Stimulated activated CD8-positive, alpha-beta memory T cell treated with anti-CD3 and anti-CD28 coated beads, Interleukin-7, amount 100 ng/mL, for 1 hour (primary cell): ENCODE measurements at places on chromosomes 6 and 20.

GRCh38 chr6:148891405-148891783, 144.6 kb downstream of the UST start:
- no peak for DNase-seq

- DNase-seq: no peak
Observed at GRCh38 chr6:168837254-168838036, 396.5 kb downstream of the SMOC2 start.

- no peak for DNase-seq
Observed at GRCh38 chr6:83218646-83219045, 25.5 kb downstream of the RWDD2A start.

GRCh38 chr6:121321282-121321681, 13.0 kb downstream of the TBC1D32 start:
- no peak for DNase-seq

GRCh38 chr6:151247490-151247889, 7.7 kb downstream of the AKAP12 start:
- no peak for DNase-seq

DNA sequence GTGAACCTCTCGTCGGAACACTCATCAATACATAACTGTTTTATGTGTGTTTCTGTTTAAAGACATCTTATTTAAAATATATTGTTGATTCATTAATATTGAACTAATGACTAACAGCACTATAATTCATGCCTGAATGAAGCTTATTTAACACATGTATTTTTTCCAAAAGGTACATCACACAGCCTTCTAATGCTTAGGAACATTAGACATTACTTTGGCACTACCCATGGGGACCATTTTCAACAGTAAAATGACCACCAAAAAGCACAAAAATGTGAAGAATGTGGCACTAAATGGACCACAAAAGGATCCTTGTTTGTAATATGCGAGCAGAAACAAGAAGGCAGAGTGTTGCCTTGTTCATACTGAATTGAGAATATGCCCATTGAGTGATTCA, 109.2 kb downstream of the CEP57L1 start:
- DNase-seq: no peak

DNA sequence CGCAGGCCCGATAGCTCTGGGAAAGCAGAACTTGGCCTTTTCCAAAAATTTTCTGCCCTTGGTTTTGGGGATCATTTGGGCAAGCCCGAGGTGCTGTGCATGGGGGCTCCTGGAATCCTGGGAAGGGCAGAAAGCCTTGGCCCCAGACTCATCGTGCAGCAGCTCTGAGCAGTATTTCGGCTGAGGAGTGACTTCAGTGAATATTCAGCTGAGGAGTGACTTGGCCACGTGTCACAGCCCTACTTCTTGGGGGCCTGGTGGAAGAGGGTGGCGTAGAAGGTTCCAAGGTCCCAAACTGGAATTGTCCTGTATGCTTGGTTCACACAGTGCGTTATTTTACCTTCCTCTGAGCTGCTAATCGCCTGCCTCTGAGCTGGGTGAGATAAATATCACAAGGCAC, 1.1 kb upstream of the BMP2 start:
- DNase-seq: no peak

- DNase-seq: no peak
Observed at GRCh38 chr20:9616455-9616805, 102.0 kb downstream of the LAMP5 start.

DNA sequence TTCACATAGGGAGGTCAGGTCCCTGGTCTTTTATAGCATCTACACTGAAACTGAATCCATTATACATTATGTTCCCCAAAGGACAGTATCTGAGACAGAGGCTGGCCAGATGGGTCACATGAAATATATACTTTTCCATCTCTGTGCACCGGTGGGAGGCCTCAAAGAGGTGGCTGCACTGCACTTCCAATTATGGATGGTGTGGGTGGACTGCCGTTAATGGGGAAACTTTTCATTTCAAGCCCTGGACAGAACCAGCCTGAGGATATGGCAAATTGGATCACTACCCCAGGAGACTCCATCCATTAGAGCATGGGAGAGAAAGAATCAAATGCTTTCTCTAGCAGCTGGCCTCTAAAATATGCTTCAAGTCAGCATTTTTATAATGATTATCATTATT, 280.5 kb upstream of the OPRM1 start:
- no peak for DNase-seq

DNA sequence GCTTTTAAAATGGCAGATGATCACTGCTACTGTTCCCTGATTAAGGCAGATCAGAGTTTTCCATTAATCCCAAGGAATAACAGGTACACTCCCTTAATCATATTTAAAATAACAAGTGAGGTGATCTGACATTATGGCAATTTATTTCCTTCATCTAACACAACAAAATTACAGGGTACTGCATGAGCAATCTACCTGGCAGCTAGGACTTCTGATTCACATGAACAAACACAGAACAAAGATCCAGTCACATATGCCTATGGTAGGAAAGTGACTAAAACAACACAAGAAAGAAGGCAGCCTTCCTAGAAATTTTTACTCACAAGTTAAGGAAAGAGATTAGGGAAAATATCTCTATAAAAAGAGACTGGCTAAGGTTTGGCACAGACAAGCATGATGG, 33.2 kb downstream of the MAP7 start:
- DNase-seq: no peak

GRCh38 chr6:24662236-24662635, 4.5 kb downstream of the TDP2 start:
- no peak for DNase-seq

GRCh38 chr6:100228437-100228833, 234.4 kb upstream of the MCHR2 start:
- no peak for DNase-seq

DNA sequence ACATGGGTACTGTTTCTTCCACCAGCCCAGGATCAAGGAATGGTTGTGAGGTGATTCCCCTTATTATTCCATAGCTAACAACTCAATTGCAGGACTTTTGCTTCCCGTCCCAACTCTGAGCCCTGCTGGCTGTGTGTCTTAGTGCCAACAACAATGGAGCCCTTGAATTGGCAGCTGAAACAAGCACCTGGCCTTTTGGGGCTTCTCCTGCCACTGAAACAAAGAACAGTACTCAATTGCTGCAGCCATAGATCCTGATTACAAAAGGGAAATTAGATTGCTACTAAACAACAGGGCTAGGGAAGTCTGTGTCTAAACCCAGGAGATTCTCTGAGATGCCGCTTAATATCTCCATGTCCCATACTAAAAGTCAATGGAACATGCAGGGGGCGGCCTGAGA, 61.3 kb upstream of the CARMIL1 start:
- no peak for DNase-seq

DNA sequence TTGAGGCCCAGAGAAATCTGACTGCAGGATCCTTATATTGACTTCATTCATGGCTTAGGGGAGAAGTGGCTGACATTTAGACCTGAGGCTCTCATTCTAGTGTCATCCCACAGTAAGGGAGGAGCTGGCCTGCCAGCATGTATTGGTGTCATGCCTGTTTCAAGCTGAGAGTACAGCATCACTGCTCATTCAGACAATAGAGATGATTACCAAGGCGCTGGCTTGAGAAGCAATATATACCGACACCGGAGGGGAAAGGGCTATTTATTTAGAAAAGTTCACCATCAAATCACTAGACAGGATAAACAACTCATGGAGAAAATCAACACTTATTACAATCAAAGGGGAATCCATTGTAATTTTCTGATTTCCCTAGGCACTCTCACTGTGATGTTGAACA, 84.4 kb upstream of the HDAC2 start:
- no peak for DNase-seq

- no peak for DNase-seq
Observed at GRCh38 chr6:35173044-35173426, 31.9 kb upstream of the TCP11 start.

GRCh38 chr6:35214869-35215664, 1.3 kb downstream of the SCUBE3 start:
- no peak for DNase-seq

- no peak for DNase-seq
Observed at GRCh38 chr20:3887876-3888620, 1.1 kb upstream of the PANK2 start.

DNA sequence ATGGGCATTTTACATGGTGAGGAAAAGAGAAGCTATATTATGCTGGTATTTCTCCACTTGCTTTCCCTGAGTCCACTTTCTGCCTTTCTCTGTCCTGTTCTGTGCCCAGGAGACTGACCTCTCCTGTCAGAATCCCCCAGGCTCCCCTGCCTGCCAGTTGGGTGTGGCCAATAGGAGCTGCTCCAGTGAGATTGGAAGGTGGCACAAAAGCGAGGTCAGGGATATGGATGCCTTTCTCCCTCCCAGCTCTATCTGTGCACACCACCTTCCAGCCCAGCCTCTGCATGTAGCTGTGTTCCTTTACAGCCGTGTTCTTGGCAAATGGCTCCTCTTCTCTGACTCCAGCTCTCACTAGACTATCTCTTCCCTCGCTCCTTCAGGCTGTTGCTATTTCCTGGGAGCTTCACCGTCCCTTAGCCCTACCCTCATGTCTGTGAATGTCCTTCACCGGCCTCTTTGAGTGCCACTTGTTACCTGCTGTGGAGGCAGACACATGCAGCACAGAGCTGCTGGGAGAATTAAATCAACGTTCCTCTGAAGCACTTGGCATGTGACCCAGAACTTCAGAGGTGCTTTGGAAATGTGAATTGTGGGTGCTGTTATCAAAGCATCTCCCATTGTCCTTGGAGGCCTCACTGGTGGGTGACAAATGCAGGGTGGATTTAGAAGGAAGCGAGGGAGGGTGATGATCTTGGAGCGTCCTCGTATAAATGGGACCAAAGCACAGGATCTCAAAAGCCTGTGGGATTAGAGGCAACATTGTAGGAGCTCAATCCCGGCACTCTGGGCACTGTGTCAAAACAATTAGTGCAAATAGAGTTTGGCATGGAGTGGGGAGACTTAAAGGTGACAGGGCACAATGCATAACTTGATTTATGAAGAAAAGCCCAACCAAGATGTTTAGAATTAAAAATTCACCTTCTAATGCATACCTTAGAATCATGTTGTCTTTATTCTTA, 28.9 kb upstream of the RALGAPA2 start:
- DNase-seq: no peak

DNA sequence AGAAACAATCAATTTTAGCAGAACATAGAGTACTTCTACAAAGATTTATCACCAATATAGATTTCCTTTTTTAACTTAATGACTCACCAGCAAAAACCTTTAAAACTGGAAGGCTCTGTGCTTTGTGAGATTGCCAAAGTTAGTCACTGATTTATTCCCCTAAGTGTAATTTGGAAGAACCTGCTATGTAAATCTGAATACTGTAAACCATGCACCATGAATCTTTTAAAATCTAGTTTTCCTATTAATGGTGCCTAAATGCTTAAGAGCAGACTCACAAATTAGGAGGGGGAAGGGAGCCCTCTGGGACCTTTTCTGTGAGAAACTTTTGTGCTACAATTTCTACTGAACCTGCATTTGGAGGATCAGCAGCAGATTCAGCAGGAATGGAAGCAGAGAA, 57.8 kb upstream of the PNRC1 start:
- no peak for DNase-seq

DNA sequence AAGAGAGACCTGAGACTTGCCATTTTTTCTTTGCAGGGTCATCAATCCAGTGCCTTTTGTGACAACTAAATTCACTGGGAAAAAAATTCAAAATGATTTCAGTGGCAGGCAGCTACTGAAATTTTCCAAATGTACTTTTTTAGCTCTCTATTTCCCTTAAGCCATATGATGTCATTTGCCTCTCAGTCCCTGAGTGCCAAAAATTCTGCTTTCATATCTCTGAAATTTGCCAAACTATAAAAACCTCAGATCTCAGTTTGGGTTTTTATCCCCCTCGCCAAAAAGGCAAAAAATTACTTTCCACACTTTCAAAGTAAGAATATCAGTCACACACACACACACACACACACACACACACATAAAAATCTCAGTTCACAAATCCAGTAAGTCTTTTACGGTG, 651.3 kb upstream of the ARID1B start:
- DNase-seq: no peak

GRCh38 chr6:45880676-45881075, 135.0 kb downstream of the CLIC5 start:
- no peak for DNase-seq

- no peak for DNase-seq
Observed at GRCh38 chr6:14822679-14823078, 423.2 kb upstream of the JARID2 start.

DNA sequence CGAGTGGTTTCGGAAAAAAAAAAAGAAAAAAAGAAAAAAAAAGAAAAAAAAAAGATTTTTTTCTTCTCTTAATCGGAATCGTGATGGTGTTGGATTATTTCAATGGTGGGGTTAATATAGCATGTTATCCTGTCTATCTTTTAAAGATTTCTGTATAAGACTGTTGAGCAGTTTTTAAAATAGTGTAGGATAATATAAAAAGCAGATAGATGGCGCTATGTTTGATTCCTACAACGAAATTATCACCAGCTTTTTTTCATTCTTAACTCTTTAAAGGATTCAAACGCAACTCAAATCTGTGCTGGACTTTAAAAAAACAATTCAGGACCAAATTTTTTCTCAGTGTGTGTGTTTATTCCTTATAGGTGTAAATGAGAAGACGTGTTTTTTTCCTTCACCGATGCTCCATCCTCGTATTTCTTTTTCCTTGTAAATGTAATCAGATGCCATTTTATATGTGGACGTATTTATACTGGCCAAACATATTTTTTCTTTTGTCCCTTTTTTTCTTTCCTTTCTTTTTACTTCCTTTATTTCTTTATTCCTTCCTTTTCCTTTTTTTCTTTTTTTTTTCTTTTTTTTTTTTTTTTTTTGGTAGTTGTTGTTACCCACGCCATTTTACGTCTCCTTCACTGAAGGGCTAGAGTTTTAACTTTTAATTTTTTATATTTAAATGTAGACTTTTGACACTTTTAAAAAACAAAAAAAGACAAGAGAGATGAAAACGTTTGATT, 3.6 kb downstream of the SOX4 start:
- no peak for DNase-seq

DNA sequence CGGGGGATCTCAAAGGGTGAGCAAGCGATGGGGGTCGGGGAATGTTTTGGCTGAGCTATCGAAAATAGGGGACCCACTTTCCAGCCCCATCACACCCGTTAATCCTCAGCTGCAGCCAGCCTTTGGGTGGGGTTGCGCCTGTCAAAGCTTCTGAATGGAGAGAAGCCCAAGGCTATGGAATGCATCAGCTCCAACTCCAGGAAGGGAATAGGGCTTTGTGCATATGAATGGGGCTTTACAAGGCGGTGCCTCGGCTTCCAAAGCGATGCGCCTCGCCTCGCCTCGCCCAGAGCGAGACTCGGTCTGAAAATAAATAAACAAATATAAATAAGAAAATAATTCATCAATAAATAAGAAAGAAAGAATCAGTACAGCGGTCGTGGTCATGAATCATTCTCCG, 751.4 kb upstream of the DEFB115 start:
- no peak for DNase-seq

GRCh38 chr6:168865-169455, 123.3 kb upstream of the DUSP22 start:
- no peak for DNase-seq

DNA sequence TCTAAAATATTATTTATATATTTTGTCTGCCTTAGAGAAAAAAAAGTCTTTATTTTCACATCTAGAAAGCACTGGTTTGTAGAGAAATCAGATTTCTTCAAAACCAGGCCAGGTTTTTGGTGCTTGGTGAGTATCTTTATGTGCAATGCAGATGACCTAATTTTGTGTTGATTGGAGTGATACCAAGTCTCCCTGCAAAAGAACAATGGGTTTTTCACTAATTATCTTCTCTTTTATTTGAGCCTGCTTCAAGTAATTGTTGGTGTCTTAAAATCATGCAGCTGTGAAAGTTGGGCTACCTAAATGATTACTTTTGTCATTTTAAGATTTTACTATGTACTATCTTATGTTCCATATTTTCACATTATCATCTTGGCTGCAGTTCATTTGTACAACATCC, 874.7 kb downstream of the TFAP2A start:
- no peak for DNase-seq

GRCh38 chr6:44431118-44431725, 43.7 kb downstream of the CDC5L start:
- DNase-seq: no peak
